ENCODE measurements at places on chromosomes 5 and 9.

DNA sequence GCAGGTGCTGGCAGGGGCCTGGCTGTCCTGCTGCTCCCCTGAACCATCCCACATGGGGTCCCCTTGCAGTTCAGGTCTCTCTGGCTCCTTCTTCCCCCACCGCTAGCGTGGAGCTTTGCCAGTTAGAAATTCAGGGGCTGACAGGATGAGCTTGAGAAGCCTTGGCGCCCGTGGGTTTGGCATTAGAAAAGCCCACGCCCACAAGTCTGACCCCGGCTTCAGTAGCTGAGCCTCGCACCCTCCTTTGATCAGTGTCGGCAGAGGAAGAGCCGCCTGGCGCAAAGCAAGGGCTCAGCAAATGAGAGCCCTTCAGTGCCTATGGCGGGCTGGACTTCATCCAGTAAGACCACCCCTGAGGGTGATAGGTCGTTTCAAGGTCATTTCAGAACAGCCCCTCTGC, 30.1 kb upstream of the NCS1 start:
- DNase-seq: no peak

GRCh38 chr9:105330201-105330600, 85.8 kb downstream of the SLC44A1 start:
- DNase-seq: no peak

GRCh38 chr9:134985451-134985850, 67.7 kb upstream of the FCN1 start:
- no peak for DNase-seq

GRCh38 chr5:173316339-173317020, 11.7 kb downstream of the STC2 start:
- no peak for DNase-seq

Data from activated CD4-positive, alpha-beta memory T cell treated with anti-CD3 and anti-CD28 coated beads, Interleukin-2, amount 10 ng/mL, durations not matched to agents 7 days and 5 days (primary cell).